GF-D8 (cell line): ENCODE measurements at places on chromosomes 16 and 17.

GRCh38 chr16:53664724-53665345 lies 38.8 kb downstream of the RPGRIP1L start:
- DNase-seq: no peak

- DNase-seq: no peak
Measured at GRCh38 chr17:8522577-8522976, 86.9 kb downstream of the NDEL1 start.

GRCh38 chr17:16878084-16878483 lies 93.8 kb downstream of the TNFRSF13B start:
- no peak for DNase-seq

GRCh38 chr17:82283208-82283749 lies 9.8 kb upstream of the CSNK1D start:
- DNase-seq: no peak

GRCh38 chr16:76705892-76706291 lies 428.7 kb downstream of the CNTNAP4 start:
- no peak for DNase-seq

DNA sequence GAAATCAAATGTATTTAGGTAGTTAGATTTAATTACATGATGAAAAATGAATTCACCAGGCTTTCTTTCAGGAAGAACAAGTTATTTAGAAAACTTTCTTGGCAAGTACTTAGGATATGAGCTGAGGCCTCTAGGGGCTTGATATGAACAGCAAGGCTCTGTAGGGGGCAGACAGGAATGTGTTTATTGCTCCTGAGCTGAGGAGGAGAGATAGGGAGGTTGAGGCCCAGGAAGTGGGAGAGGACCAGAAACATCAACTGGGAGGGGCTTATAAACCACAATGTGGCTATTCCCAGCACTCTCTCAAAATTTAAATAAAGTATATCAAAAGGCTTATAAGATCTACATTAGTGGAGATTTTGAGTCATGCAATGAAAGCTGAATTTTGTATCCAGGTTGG lies 154.0 kb upstream of the MAF start:
- DNase-seq: no peak

DNA sequence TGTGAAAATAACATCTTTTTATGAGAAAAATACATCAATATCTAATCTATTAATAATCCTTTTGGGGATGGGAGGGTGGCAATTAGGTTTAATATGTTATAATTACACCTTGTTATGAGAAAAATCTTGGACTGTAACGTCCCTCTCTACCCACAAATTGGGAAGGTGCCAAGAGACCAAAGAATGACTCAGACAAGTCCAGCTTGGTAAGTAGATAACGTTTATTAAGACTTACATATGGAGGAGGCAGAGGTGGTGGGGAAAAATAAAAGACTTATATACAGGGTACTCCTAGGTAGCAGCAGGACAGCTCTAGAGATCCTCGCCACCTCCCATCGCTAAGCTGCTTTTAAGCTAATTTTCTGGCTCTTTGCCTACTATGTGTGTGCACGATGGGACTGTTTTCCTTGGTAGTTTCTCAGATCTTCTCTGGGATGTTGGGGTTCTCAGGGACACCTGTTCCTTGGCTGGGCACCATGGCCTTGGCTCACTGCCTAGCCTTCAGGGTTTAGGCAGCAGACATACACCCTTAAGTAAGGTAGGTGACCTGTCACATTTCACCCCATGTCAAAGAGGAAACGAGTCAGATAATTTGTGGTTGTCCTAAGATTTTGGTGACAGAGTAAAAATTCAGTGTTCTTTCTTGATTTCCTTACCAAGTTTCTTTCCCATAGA lies 31.5 kb downstream of the RBL2 start:
- no peak for DNase-seq

GRCh38 chr17:21161498-21162393 lies 35.0 kb downstream of the DHRS7B start:
- DNase-seq: no peak

DNA sequence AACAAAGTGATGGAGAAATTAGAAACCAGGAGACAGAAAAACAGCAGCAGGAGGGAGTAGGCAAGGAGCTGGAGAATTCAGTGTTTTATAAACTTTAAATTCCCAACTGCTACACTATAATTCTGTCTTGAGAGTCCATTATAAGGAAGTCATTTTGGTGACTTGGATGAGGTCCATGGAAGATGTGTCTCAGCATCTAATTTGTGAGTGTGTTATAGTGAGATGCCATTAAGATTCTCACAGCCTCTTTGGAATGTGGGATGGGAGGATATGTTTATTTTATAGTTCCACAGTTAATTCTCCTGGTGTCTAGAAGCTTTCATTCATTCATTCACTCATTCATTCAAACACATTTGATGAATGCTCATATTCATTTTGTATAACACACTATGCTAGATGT lies 206.0 kb upstream of the MYOCD start:
- no peak for DNase-seq

DNA sequence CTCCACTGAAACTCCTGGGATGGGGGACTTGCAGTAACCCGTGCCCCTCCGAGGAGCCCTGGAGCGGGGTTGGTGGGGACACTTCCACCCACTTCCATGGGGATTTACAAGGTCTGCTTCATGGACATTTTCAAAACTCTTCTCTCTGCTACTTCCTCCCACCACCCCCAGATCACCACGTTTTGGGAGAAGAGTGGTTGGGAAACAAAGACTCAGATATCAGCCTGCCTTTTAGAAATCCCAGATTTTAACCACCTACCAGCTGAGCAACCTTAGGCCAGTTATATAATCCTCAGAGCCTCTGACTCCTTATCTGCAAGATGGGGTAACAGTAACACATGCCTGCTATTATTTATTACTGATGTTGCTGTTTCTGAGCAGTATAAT lies 184.8 kb downstream of the CCDC182 start:
- DNase-seq: no peak

DNA sequence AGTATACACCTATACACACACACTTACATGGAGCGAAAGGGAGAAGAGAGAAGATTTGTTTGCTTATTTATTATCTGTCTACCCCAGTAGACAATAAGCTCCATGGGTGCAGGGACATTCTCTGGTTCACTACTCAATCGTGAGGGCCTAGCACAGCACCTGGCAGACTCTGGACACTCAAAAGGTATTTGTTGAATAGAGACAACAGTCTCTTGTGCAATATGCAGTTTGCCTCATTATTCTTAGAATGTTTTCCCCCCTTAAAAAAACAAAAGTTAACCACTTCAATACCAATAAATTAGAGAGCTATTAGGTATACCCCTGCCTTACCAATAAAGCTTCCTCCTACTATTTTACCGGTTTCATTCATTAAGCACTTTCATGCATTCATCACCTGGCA lies 2.0 kb downstream of the AKAP10 start:
- no peak for DNase-seq

DNA sequence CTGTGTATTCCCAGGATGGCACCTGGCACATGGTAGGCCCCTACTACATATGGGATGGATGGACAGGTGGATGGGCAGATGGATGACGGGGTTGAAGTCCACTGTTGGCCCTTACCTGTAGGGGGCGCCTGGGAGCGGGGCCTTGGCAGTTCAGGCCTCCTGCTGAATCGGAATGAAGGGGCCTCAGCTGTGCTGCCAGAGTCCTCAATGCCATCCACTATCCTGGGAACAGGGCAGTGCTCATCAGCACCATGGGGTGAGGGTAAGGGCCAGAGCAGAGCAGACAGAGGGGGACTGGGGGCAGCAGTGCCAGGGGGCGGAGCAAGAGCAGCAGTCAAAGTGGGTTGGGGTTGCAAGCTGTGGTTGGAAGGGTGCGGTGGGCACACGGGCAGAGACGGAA lies 8.3 kb upstream of the RAB5C start:
- no peak for DNase-seq

DNA sequence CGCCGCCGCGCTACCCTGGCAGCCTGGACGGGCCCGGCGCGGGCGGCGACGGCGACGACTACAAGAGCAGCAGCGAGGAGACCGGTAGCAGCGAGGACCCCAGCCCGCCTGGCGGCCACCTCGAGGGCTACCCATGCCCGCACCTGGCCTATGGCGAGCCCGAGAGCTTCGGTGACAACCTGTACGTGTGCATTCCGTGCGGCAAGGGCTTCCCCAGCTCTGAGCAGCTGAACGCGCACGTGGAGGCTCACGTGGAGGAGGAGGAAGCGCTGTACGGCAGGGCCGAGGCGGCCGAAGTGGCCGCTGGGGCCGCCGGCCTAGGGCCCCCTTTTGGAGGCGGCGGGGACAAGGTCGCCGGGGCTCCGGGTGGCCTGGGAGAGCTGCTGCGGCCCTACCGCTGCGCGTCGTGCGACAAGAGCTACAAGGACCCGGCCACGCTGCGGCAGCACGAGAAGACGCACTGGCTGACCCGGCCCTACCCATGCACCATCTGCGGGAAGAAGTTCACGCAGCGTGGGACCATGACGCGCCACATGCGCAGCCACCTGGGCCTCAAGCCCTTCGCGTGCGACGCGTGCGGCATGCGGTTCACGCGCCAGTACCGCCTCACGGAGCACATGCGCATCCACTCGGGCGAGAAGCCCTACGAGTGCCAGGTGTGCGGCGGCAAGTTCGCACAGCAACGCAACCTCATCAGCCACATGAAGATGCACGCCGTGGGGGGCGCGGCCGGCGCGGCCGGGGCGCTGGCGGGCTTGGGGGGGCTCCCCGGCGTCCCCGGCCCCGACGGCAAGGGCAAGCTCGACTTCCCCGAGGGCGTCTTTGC lies 3.1 kb downstream of the HIC1 start:
- no peak for DNase-seq

GRCh38 chr17:78647032-78647431 lies 69.8 kb upstream of the DNAH17 start:
- no peak for DNase-seq

GRCh38 chr16:4298761-4299522 lies 16.9 kb upstream of the GLIS2 start:
- DNase-seq: no peak

DNA sequence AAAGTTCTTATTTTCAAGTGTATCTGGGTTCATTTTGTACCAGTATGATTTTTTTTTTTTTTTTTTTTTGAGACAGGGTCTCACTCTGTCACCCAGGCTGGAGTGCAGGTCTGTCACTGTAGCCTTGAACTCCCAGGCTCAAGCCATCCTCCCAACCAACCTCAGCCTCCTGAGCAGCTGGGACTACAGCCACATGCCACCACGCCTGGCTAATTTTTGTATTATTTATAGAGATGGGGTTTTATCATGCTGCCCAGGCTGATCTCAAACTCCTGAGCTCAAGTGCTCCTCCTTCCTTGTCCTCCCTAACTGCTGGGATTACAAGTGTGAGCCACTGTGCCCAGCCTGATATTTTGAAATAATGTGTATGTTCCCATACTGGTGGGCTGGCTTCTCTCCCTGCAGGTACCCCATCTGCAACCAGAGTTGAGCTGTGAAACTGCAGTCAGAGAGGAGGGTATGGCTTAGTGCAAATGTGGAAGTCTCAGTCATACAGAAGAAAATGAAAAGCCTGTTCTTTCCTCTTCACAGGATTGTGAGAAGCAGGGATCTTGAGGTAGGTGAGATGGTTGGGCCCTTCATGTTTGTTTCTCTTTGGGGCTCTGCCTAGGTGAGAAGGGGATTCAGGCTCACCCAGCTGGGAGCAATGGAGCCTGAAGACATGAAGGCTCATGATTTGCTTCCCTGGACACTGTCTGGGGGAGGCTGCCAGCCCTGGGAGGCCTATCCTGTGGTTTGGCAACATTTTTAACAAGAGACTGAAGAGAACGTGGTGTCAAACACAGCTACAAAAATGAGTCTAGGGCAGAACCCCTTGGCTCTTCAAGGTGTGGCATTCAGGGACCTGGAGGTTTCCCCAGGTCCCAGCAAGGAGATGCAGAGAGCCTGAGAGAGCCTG lies 41.3 kb upstream of the SIAH1 start:
- no peak for DNase-seq

DNA sequence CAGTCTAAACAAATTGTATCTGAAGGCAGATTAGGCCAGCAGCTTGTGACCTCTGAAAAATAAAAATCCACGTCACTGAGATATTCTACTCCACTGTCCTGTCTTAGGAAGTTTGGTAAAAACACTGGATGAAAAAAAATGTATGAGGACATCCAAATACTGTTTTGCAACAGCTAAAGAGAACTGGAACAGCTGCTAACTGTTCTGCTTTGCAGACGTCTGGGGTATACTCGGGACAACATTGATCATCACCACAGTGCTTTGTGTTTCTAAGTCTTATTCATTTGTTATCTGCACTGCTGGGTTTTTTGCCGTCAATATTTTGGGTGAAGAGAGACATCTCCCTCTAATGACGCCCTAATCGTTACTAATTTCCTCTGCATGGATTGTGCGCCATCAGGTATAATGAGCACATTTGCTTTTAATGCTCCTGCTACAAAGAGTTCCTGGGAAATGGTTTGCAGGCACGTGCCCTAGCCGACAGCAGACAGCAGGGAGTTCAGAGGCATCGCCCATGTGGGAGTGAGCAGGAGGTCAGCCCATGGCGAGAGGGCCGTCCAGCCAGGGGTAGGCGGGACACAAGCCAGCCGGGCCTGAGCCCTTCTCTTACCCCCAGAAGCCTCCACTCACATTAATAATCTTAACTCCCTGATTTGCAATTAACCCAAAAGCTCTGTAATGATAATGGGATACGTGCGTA lies 87.0 kb downstream of the CBLN1 start:
- no peak for DNase-seq

- no peak for DNase-seq
Measured at GRCh38 chr17:14866266-14866665, 398.9 kb downstream of the PMP22 start.

DNA sequence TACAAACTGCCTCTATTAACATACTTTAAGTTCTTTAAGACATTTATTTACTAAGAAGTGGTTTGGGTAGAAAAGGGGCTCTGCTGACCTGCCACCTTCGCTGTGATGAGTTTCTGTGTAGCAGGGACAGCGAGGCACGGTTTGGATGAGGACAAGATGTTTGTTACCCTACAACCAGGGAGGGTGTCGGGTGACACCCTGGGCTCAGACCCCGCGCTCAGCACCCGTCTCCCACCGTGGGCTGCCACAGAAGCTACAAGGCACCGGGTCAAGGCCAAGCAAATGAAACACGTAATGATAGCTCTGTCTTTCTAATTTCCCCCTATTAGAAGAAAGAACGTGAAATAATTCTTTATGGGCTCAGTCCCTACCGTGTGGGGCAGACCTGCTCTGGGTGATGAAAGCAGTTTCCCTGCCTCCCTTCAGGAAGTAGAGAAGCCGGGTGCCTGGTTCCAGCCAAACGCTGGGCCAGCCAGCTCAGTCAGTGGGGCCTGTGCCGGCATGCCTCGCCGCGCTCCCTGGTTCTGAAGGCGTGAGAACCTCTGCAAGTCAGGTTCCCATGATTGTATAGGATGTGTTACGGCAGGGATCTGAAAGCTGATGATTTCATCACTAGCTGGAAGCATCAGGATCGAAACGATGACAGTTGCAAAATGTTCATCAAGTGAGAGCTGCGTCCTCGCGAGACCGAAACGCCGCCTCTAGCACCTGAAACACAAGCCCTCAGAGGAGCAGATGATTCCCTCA lies 3.9 kb downstream of the ZNF750 start:
- no peak for DNase-seq

- no peak for DNase-seq
Measured at GRCh38 chr17:60094754-60095153, 16.0 kb upstream of the HEATR6 start.

DNA sequence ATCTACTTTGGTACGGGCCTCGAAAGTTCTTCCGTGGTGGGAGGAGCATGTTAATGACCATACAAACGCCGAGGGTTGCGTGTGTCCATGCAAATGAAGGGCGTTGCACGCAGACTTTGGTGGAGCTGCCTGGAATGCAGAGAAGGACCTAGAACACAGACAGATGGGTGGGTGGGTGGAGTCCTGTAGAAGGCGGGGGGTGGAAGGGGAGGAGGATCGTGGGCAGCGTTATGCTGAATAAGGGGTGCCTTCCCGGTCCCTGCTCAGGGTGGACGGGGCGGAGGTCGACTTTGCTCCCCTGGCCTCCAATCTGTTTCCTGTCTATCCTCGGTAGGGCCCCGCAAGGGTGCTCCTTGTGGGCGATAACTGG lies 795 bp upstream of the PAQR4 start:
- no peak for DNase-seq
